Fibroblast of mammary gland (primary cell): ENCODE measurements at places on chromosomes 7 and 10.

GRCh38 chr7:128153436-128153835 lies 87.6 kb upstream of the LEP start:
- no peak for DNase-seq

DNA sequence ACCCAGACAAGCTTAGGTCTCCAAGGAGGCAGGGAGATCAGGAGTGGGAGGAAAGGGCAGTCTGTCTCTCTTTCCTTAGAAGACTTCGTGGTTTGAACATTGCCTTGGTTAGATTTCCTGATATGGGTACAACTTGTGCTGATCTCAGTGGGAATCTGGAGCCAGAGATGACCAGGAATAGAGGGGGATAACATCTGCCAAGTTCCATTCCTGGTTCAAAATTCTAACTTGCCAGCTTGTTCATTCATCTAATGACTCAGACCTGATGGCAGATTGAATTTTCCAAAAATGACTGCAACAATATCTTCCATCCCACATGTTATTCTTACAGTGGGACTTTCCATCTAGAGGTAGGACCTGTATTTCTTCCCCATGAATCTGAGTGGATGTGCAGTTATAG lies 394.3 kb upstream of the PODXL start:
- DNase-seq, result peak; percentile 5

- no peak for DNase-seq
These were observed 55.0 kb upstream of the EN2 start for GRCh38 chr7:155402941-155403340.

DNA sequence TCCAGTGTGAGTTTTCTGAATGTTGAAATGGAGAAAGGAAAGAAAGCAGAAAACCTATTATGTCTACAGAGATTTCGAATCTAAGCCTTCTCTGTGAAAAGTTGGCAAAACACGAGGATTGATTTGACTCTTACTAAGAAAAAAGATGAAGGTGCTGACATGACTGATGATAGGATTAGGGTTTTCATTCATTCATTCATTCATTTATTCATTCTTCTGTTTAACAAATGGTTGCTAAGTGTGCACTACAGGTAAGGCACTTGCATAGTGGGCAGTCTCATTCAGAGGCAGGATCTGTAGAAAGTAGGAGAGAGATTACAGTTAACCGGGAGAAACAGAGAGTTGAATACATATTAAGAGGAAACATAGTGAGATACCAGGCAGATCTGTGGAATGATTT lies 137.1 kb downstream of the ZNF365 start:
- DNase-seq, result no peak

- no peak for DNase-seq
These were observed at the start of gene NEURL1 for GRCh38 chr10:103493362-103493915. TSS of gene NEURL1 (plus strand) at chr10:103493705. CDS start at chr10:103494388, 683 bp downstream.
